ENCODE measurements at places on chromosomes 11 and 22. TPM values are rescaled to one million over a fixed set of nuclear protein-coding genes. Genes with fewer than 3 reads are reported as not detected.

The GAB4 gene
- total RNA-seq, result not detected

The MAJIN gene
- not detected for total RNA-seq

The SLC22A12 gene
- not detected for total RNA-seq

The SYCE3 gene
- not detected for total RNA-seq

The PNPLA5 gene
- total RNA-seq, result under 0.01 TPM

The SCN3B gene
- total RNA-seq, result 48.9 TPM

The ADAMTS8 gene
- total RNA-seq, result 2.4 TPM

The FIBIN gene
- total RNA-seq, result 6.5 TPM

All from frontal cortex (tissue), 4 donors.